ENCODE measurements at places on chromosomes 7 and 10. TPM values are rescaled to one million over a fixed set of nuclear protein-coding genes. Genes with fewer than 3 reads are reported as not detected.

The PAPOLB gene
- total RNA-seq = not detected

The MORN4 gene
- 9.6 TPM for total RNA-seq

The SPDYE5 gene
- total RNA-seq = not detected

The GRID1 gene
- total RNA-seq = not detected

The REEP3 gene
- total RNA-seq = 71.5 TPM

The CLDN3 gene
- total RNA-seq = not detected

The HMX3 gene
- not detected for total RNA-seq

The COG5 gene
- 32.2 TPM for total RNA-seq

The CPN1 gene
- total RNA-seq = not detected

The PRRT4 gene
- total RNA-seq = not detected

The LEP gene
- total RNA-seq = not detected

The PPP1R17 gene
- not detected for total RNA-seq

The CALML3 gene
- total RNA-seq = not detected

The ATRNL1 gene
- total RNA-seq = 0.23 TPM

The SAP25 gene
- total RNA-seq = not detected

The ZNF488 gene
- 0.05 TPM for total RNA-seq
